ENCODE measurements at places on chromosomes 16 and 17. TPM values are rescaled to one million over a fixed set of nuclear protein-coding genes. Genes with fewer than 3 reads are reported as not detected.

GRCh38 chr16:88298833-88299745, 83.7 kb upstream of the ZNF469 start:
- DNase-seq, result no peak
- no peaks in the 10 kb centered on the region for H3K36me3 ChIP-seq
- H3K27me3 ChIP-seq, result no peaks in the 10 kb centered on the region
- no peak overlapping the region for H3K27ac ChIP-seq
- no peak overlapping the region for H3K4me3 ChIP-seq
- peaks cover 14% of the 10 kb centered on the region for H3K4me1 ChIP-seq

GRCh38 chr17:48297825-48298224, 132.2 kb downstream of the SKAP1 start:
- H3K27me3 ChIP-seq, result peaks cover 61% of the 10 kb centered on the region
- no peaks in the 10 kb centered on the region for H3K36me3 ChIP-seq
- no peak overlapping the region for H3K27ac ChIP-seq

DNA sequence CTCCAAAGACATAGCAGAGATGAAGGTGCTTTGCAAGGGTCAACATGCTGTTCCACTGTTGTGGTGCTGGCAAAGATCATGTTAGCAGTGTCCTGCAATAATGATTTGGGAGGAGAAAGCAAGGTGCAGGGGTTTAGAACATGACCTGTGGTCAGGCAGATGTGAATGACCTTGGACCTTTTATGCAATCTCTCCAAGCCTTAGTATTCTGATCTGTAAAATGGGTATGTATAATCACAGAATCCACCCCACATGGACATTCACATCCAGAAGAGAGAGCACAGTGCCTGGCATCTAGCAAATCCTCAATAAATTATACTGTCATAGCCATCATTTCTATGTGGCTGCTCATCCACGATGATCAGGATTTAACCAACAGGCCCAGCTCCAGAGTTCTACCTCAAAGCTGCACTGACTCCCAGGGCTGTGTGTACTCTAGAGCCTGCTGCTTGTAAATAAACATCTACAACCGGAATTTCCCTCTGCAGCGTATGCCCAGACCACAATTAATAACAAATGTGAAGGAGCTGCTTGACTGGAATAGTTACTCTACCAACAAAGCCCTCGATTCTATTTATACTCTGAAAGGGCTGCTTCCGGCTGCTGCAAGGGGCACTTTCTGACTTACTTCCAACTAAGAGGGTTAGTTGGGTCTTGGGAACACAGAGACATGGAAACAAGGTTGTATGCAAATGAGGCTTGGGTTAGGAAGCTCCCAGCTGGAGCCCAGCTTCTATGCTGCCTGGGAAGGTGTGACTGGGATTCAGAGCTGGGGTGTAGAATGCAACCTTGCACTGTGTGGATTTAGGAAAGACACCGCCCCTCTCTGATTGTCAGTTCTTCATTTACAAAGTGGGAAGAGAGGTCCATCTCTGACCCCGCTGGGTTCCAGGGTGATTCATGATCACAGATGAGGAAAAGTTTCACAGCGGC, 265.2 kb downstream of the XYLT1 start:
- no peak overlapping the region for H3K27ac ChIP-seq
- H3K4me1 ChIP-seq, result no peaks in the 10 kb centered on the region
- no peak for DNase-seq
- H3K27me3 ChIP-seq, result no peaks in the 10 kb centered on the region
- H3K4me3 ChIP-seq, result no peak overlapping the region
- H3K36me3 ChIP-seq, result no peaks in the 10 kb centered on the region

Gene CPHXL2
- total RNA-seq, result not detected

GRCh38 chr17:46869975-46870803, 18.8 kb downstream of the WNT9B start:
- H3K36me3 ChIP-seq, result no peaks in the 10 kb centered on the region
- H3K4me3 ChIP-seq, result no peak overlapping the region
- no peaks in the 10 kb centered on the region for H3K4me1 ChIP-seq
- DNase-seq, result no peak
- H3K27ac ChIP-seq, result no peak overlapping the region
- peaks cover 22% of the 10 kb centered on the region for H3K27me3 ChIP-seq

DNA sequence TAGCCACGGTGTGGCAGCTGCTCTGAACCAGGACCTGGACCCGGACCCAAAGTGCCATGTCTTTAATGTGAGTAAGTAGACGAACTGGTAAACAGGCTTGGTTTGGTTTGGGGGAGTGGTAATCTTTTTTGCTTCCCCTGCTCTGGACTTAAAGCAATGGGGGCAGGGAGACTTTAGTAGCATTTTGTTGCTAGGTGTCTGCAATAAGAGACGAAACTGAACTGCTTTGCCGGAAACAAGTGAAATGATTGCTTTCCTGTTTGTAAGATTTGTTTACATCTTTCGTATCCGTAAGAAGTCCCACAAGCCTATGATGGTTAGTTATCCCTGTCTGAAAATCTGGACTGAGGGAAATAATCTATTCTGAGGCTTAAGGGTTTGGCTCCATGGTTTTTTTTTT, 21.5 kb downstream of the PRCD start:
- DNase-seq, result no peak
- H3K27ac ChIP-seq, result peak overlapping the region; percentile 97
- H3K36me3 ChIP-seq, result peaks cover 99% of the 10 kb centered on the region

GRCh38 chr17:74744714-74745547, 3.5 kb upstream of the NHERF1 start:
- H3K27me3 ChIP-seq, result peaks cover 3% of the 10 kb centered on the region
- H3K27ac ChIP-seq, result peak overlapping the region; percentile 84
- H3K4me1 ChIP-seq, result peaks cover 9% of the 10 kb centered on the region
- peak; percentile 78 for DNase-seq

DNA sequence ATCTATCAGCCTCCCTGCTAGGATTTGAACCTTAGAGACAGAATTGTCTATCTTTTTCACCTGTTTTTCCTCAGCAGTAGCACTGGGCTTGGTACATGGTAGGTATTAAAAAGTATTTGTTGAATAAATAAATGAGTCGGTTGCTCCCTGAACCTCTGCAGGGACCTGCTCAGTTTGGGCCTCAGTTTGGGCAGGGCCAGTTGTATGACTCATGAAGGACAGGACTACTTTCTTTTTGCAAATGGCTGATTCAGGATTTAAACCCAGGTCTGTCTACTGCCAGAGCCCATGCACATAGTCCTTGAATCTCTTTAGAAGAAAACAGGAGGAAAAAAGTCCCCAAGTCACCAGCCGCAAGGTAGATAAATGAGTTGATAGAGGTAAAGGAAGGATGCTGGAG, 3.1 kb downstream of the MMP2 start:
- DNase-seq, result peak; percentile 54
- no peak overlapping the region for H3K4me3 ChIP-seq
- H3K27ac ChIP-seq, result peak overlapping the region; percentile 17
- H3K36me3 ChIP-seq, result peaks cover 6% of the 10 kb centered on the region
- H3K4me1 ChIP-seq, result peaks cover 33% of the 10 kb centered on the region

Measured in MCF 10A (cell line).